Stimulated activated CD4-positive, alpha-beta T cell treated with anti-CD3 and anti-CD28 coated beads, TNF-alpha, amount 100 ng/mL, for 4 hours (primary cell): ENCODE measurements at places on chromosomes 6 and 20.

DNA sequence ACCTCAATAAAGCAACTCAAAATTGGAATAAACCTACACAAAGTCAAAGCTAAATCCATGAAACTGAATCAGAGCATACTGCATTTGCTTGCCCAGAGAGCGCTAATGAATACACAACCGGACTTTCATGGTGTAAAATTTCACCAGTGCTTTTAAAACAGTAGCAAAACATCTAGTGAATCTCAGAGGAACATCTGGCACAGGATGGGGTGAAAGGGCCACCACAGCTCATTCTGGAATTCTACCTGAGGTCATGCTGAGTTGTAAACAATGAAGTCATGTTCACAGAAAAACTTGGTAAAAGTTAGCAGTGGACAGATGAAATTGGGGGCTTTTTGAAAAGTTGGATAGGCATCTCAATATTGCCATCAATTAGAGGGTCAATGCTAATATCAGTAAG, 125.6 kb upstream of the STXBP5 start:
- DNase-seq = no peak

- DNase-seq = no peak
Observed at GRCh38 chr20:17936286-17936760, 32.3 kb downstream of the SNX5 start.

- DNase-seq = no peak
Observed at GRCh38 chr20:998231-998830, 3.8 kb downstream of the RSPO4 start.

DNA sequence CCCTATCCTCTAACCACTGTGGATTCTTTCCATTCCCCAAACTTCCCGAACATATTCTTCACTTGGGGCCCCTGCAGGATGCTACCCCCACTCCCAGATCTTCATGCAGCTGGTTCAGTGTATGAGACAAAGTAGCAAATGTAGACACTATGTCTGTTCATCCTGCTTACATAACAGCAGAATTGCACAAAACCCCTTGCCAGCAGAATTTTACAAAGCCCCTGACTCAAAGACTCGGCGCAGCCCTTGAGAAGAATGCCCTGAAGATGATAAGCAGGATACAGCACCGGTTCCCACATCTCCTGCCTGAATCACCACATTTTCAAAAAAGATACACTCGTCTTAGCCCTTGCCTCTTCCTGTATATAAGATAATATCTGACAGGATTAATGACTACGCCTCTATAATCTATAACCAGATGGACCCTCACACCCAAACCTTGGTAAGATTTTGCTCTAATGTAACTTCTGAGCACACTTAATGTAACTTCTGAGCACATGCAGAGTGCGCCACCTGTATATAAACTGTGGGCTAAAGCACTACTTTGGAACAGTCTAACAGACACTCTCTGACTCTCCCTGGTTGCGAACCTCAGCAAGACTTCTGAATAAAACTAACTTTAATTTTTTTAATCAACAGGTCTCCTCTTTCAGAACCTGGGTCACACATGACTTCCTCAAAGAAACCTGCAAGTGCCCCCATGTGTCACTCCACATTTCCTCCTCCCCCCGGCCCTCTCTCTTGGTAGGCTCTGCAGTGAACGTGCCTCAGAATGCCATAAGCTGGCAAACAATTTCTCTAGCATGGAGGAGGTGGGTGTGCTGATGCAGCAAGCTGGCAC, 28.7 kb downstream of the RALGAPA2 start:
- DNase-seq = no peak

DNA sequence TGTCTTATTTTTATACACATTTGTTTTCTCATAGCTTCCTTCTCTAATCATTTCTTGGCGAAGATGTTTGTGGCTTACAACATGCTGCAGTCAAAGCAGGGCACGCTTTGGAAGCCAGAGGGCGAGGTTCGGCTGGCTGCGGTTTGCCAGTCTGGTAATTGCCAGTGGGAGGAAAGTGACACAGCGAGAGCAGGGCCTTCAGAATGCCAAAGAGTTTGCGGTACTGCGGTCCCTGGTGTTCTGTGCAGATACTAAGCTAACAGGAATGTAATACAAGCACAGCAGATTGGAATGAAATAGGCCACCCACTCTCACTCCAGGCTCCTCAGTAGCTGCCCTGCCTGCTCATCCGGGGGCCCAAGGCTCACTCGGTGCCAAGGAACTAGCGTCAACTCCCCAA, 58.7 kb upstream of the TGM3 start:
- DNase-seq = no peak

GRCh38 chr20:9280666-9281065, 211.8 kb downstream of the PLCB4 start:
- no peak for DNase-seq

GRCh38 chr6:39056191-39056590, 7.6 kb downstream of the GLP1R start:
- no peak for DNase-seq

DNA sequence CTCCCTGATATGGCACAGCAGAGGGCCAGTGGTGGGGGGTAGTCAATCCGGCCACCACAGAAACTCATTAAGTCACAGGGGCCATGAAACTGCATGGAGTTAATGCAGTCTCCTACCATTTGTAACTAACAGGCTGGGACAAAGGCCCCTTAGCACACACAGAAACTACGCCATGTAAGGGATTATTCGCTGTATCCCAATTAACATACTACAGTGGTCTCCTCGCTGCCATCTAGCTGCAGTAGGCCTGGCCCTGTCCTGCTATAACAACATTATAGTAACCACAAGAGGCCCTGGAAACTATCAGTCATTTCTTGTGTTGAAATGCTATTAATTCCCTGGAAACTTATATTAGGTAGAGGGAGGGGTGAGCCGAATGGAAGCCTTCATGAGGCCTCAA, 72.3 kb upstream of the CCN2 start:
- DNase-seq = no peak

GRCh38 chr6:76633259-76633658, 560.8 kb upstream of the IMPG1 start:
- no peak for DNase-seq

DNA sequence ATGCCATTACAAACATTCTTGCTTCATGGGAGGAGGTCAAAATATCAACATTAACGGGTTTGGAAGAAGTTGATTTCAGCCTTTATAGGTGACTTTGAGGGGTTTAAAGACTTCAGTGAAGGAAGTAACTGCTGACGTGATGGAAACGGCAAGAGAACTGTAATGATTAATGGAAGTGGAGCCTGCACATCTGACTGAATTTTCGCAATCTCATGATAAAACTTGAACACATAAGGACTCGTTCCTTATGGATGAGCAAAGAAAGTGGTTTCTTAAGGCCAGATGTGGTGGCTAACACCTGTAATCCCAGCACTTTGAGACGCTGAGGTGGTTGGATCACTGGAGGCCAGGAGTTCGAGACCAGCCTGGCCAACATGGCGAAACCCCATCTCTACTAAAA, 226.1 kb downstream of the BCAS1 start:
- DNase-seq = no peak

DNA sequence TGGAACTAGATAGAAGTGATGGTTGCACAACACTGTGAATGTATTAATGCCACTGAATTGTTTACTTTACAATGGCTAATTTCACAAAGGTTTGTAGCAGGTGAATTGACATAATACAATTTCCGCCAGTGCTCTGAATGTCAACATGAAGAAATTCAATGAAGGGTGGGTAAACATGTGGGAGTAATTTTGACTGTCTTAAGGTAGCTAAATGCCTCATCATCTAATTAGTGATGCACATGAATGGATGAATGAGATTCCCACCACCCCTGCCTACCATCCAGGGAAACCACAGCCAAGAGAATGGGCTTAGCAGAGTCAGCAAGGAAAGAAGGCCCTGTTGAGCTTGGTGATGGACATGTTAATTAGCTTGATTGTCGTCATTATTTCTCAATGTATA, 275.3 kb downstream of the ALDH8A1 start:
- DNase-seq = no peak
